ENCODE measurements at places on chromosomes 7 and 10.

DNA sequence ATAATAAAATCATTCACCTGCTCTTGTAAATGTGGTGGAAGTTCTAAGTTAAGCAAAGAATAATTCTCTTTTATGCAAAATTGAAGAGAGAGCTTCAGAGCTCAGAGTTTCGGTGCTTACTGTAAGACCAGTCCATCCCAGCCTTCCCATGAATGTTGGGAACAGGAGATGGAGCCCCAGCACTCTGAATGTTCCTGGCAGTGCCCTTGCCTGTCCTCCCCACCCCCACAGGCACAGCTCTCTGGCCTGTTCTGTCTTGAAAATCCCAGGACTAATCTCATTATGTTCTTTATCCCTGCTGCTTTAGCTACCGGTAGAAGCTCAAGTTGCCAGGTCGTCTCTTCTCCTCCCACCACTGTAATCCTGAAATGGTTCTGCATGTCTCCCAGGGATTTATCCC, 29.1 kb upstream of the LHFPL3 start:
- H3K4me3 ChIP-seq, result no peak overlapping the region
- H3K27me3 ChIP-seq, result peaks cover 3% of the 10 kb centered on the region
- no peaks in the 10 kb centered on the region for H3K4me1 ChIP-seq
- DNase-seq, result no peak

DNA sequence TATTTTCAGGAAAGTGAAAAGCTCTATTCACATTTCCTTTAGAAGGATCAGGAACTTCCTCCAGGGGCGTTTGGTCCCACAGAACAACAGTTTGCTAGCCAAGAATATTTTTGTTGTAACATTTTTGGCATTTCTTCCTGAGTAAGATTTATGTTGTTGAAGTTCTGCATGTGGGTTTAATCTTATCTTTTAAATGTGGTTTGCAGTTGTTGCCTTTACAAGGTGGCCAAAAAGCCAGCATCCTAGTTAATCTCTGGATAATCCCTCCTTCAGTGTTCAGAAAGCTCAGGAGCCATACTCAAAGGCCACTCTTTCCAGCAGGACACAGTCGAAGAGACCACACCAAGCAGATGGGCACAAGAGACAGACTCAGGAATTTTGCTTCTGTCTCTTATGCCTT, 30.0 kb downstream of the SLC26A4 start:
- H3K27ac ChIP-seq, result no peak overlapping the region
- H3K4me1 ChIP-seq, result no peaks in the 10 kb centered on the region
- no peak overlapping the region for H3K4me3 ChIP-seq
- no peaks in the 10 kb centered on the region for H3K27me3 ChIP-seq
- H3K36me3 ChIP-seq, result no peaks in the 10 kb centered on the region

DNA sequence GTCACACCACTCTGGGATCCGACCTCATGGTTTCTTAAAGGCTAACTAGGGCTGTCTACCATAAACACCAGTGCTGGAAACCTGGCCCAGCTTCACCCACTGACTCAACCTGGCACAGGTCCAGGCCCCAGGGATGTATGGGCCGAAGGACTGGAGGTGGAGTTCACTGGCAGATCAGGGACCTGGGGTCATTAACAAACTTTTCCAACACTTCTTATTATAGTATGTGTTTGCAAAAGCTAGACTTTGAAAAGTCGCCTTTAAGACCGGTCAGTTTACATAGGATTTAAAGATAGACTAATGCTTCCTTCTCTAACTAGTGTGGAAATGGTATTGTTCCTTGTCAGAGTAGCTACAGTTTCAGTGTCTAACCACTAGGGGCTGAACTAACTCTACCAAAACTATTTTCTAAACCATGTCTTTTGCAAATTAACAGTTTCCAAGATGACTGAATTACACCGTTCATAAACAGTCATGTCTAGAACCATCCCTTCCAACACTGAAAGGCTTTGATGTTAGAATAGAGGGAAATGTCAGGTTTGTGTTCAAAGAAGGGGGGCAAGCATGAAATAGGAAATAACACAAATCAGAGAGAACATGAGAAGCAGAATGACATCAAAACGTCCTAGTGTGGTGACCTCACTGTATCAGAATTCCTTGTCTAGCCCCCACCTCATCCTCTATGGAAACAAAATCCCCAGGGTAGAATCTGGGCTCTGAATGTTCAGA, 29.7 kb downstream of the STN1 start:
- peaks cover 27% of the 10 kb centered on the region for H3K36me3 ChIP-seq

DNA sequence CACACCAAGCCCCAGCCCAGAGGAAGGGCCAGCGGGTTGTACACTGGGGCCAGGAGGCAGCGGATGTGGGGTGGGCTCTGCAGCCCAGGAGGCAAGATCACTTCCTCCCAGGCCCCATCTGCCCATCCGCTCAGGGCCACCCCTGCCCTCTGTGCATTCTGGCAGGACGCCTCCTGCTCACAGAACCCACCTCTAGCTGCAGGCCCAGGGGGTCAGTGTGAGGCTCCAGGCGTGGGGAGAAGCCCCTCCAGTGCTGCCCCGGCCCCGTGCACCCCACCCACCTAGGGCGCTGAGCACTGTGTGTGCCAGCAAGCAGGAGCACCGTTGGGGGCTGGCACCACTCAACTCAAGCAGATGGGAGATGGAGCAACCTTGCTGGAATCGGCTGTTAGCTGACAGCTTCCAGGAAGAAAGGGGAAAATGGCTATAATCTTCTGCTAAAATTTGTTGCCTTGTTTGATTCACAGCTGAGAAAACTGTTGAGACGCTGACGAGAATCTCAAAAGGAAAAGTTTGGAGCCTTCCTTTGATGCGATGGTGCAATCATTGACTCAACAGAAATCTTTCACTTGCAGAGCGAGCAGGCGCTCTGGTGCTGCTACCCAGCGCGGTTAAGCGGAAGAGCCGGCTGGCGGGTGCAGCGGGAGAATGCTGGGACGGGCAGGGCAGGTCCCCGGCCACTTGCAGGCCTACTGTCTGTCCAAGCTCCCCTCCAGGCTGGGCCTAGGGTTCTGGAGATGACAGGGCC, 276.1 kb downstream of the ELFN1 start:
- no peak for DNase-seq
- H3K27me3 ChIP-seq, result peaks cover 9% of the 10 kb centered on the region
- H3K27ac ChIP-seq, result no peak overlapping the region
- no peak overlapping the region for H3K4me3 ChIP-seq
- peaks cover 51% of the 10 kb centered on the region for H3K4me1 ChIP-seq

- no peak for DNase-seq
- H3K27ac ChIP-seq, result no peak overlapping the region
- H3K4me1 ChIP-seq, result no peaks in the 10 kb centered on the region
- H3K36me3 ChIP-seq, result no peaks in the 10 kb centered on the region
Observed at GRCh38 chr10:10038348-10038747, 979.3 kb upstream of the CELF2 start.

DNA sequence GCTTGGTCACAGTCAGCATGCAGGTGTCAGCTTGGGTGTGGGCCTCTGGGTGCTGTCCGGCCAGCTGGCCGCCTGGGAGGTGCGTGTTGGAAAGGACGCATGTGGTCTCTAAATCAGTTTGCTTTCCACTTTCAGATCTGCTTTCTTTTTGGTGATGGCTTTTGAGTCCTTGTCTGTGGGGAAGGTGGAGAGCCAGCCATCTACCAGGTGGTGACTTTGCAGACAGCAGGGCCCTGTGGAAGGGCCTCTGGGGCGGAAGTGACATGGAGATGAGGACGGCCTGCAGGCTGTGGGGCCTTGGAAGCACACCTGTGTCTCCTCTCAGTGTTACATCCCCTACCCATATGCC, 59.4 kb downstream of the WDR37 start:
- H3K36me3 ChIP-seq, result peaks cover 56% of the 10 kb centered on the region
- no peak for DNase-seq
- H3K27ac ChIP-seq, result no peak overlapping the region
- H3K4me3 ChIP-seq, result no peak overlapping the region
- H3K4me1 ChIP-seq, result peaks cover 69% of the 10 kb centered on the region
- peaks cover 2% of the 10 kb centered on the region for H3K27me3 ChIP-seq

DNA sequence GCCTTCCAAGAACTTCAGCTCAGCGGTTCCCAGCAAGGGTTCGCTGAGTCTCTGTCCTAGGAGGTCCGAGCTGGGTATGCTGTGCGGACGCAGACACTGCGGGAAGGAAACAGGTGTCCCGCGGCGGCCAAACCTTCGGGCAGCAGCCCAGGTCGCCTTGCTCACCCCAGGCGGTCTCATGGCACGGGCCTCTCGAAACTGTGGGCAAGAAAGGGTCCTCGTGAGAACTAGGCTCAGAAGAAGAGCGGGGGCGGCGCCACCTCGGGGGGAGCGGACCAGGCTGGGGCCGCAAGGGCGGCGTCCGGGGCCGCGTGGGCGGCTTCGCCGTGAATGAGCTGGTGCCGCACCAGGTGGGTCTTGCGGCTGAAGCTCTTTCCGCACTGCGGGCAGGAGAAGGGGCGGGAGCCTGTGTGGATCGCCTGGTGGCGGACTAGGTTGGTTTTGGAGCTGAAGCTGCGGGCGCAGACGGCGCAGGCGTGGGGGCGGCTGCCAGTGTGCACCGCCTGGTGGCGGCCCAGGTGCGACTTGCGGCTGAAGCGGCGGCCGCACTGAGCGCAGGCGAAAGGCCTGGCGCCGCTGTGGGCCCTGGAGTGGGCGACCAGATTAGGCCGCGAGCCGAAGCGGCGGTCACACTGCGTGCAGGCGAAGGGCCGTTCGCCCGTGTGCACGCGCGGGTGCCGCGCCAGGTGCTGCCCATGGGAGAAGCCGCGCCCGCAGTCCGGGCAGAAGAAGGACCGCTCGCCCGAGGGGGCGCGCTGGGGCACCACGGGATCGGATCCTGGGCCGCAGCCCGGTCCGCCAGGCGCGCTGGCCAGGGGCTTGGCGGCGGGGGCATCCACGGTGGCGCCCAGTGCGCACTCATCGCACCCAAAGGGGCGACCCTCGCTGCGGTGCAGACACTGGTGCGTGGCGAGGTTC, 8.6 kb downstream of the ZNF467 start:
- no peak for DNase-seq
- H3K4me1 ChIP-seq, result no peaks in the 10 kb centered on the region
- no peak overlapping the region for H3K4me3 ChIP-seq
- H3K27me3 ChIP-seq, result no peaks in the 10 kb centered on the region
- H3K27ac ChIP-seq, result no peak overlapping the region
- H3K36me3 ChIP-seq, result no peaks in the 10 kb centered on the region

GRCh38 chr10:127679642-127680255, 57.2 kb upstream of the FOXI2 start:
- H3K27ac ChIP-seq, result no peak overlapping the region
- no peak for DNase-seq
- no peaks in the 10 kb centered on the region for H3K4me1 ChIP-seq
- H3K36me3 ChIP-seq, result no peaks in the 10 kb centered on the region
- no peak overlapping the region for H3K4me3 ChIP-seq

GRCh38 chr7:117017702-117018266, 64.5 kb downstream of the ST7 start:
- H3K27ac ChIP-seq, result no peak overlapping the region
- no peak for DNase-seq
- no peaks in the 10 kb centered on the region for H3K36me3 ChIP-seq
- H3K4me1 ChIP-seq, result peaks cover 43% of the 10 kb centered on the region
- no peak overlapping the region for H3K4me3 ChIP-seq

GRCh38 chr7:107593025-107593410, 13.0 kb downstream of the BCAP29 start:
- peaks cover 5% of the 10 kb centered on the region for H3K27me3 ChIP-seq
- H3K36me3 ChIP-seq, result peaks cover 14% of the 10 kb centered on the region
- no peak for DNase-seq

- no peak overlapping the region for H3K4me3 ChIP-seq
- no peaks in the 10 kb centered on the region for H3K4me1 ChIP-seq
- no peak for DNase-seq
- H3K27me3 ChIP-seq, result no peaks in the 10 kb centered on the region
- H3K27ac ChIP-seq, result no peak overlapping the region
Observed at GRCh38 chr10:31152421-31153135, 120.9 kb upstream of the ZNF438 start.

GRCh38 chr7:46754140-46754720, 827.7 kb downstream of the TNS3 start:
- no peaks in the 10 kb centered on the region for H3K36me3 ChIP-seq
- no peak overlapping the region for H3K4me3 ChIP-seq
- H3K4me1 ChIP-seq, result no peaks in the 10 kb centered on the region
- H3K27me3 ChIP-seq, result no peaks in the 10 kb centered on the region
- DNase-seq, result no peak

GRCh38 chr10:131315344-131315743, 3.8 kb upstream of the TCERG1L start:
- H3K4me3 ChIP-seq, result no peak overlapping the region
- no peak overlapping the region for H3K27ac ChIP-seq
- no peak for DNase-seq
- no peaks in the 10 kb centered on the region for H3K36me3 ChIP-seq

GRCh38 chr10:133481086-133481643, 27.4 kb downstream of the SCART1 start:
- peaks cover 2% of the 10 kb centered on the region for H3K4me1 ChIP-seq
- DNase-seq, result no peak
- peaks cover 3% of the 10 kb centered on the region for H3K27me3 ChIP-seq
- peak overlapping the region; percentile 6 for H3K27ac ChIP-seq
- no peak overlapping the region for H3K4me3 ChIP-seq

DNA sequence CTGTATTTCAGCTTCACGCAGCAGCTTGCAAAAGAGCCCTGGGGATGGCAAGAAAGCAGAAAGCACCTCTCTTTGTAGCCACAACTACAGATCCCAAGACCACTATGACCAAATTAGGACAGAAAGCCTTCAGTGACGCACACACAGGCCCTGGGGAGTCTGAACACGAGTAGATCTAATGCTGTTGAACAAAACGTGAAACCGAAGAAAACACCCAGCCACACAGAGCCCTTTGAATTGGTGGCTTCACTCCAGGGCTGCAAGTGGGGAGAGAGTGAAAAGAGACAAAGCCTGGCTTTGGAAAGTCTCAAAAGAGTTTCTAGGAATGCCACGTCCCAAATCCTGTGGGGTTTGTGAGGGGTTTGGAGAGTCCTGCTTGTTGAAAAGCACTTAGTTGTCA, 28.4 kb downstream of the PLXNA4 start:
- H3K4me3 ChIP-seq, result no peak overlapping the region
- H3K27me3 ChIP-seq, result peaks cover 2% of the 10 kb centered on the region
- peaks cover 20% of the 10 kb centered on the region for H3K36me3 ChIP-seq
- H3K4me1 ChIP-seq, result peaks cover 36% of the 10 kb centered on the region
- no peak for DNase-seq

DNA sequence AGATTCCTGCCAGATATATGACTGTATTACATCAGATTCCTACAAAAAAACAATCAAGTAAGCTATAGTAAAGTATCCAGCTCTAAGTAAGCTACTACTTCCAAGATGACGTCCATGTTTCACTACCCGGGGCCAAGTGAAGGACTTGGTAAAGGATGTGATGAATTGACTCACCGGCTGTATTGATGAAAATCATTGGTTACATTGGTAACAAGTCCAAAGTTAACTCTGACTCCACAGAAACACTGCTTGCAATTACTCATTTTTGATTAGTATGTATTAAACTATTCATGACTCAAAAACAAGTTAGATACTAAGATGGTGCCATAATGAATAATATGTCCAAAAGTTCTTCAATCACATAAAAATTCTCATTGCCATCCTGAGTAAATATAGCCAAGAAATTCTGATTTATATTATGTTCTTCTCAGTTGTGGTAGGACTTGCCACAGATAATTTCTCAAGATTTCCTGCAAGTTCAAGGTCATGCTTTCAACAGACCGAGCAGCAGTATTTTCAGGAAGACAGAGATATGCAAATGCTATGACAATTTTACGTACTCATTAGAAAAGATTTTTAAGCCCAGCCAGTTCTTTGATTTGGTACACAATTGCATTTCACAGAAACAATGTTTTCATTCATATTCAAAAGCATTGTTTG, 12.6 kb upstream of the DNAJC1 start:
- no peak for DNase-seq
- H3K4me1 ChIP-seq, result no peaks in the 10 kb centered on the region
- peaks cover 3% of the 10 kb centered on the region for H3K36me3 ChIP-seq
- H3K27ac ChIP-seq, result no peak overlapping the region

GRCh38 chr7:929311-929711, 25.2 kb downstream of the ADAP1 start:
- DNase-seq, result no peak
- peak overlapping the region; percentile 91 for H3K27ac ChIP-seq
- H3K4me1 ChIP-seq, result peaks cover 55% of the 10 kb centered on the region
- peaks cover 8% of the 10 kb centered on the region for H3K36me3 ChIP-seq
- peak overlapping the region; percentile 71 for H3K4me3 ChIP-seq

Data from immature natural killer cell (primary cell).